ENCODE measurements at places on chromosomes 12 and 14.
A peak's percentile ranks its signal among the peaks of the same experiment; 100 is the strongest.

DNA sequence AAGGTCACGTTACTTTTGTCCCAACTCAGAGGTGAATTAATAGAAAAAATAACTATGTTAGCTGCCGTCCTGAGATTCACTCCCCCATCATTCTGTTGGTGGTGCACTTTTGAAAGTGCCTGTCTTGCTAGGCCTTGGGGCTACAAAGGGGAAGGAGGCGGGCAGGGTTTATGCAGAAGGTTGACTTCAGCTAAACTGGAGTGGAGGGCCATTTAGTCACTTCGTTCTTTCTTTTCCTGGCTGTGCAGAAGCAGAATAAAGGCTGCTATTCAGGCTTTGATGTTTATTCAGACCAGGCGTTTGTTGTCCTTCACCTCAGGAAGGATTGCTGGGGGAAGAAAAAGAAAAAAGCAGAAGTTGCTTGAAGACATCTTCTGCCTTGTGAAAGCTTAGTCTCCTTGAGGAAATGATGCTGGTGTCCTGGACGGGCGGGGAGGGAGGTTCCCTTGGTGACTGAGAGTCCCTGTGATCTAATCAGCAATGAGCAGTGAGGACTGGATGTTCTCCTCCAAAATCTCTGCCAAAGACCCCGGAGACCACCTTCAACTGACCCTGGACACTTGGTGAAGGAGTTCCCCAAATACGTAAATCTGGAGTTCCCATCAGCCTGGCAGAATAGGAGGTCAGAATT lies 4.0 kb downstream of the GLT1D1 start:
- no peak for DNase-seq

DNA sequence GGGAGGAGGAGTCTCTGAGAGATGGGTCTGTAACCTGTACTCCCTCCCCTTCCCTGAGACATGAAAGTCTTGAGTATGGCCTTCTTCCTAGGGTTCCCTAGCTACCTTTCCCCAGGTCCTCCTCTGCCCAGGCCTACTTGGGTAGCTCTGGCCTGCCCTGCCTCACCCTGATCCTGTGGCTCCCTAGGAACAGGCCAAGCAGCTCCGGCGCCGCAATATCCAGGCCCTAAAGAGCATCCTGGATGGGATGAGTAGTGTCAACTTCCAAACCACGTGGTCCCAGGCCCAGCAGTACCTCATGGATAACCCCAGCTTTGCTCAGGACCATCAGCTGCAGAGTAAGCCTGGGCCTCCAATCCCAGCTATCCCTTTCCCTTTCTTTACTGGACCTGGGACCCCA lies 12.3 kb downstream of the PRPF40B start:
- no peak for DNase-seq

GRCh38 chr12:115273456-115273855 lies 589.5 kb upstream of the TBX3 start:
- DNase-seq = no peak

- no peak for DNase-seq
Measured at GRCh38 chr12:103707446-103707845, 120.4 kb downstream of the STAB2 start.

GRCh38 chr14:74608959-74609611 lies 3.0 kb downstream of the LTBP2 start:
- DNase-seq = peak; percentile 93

DNA sequence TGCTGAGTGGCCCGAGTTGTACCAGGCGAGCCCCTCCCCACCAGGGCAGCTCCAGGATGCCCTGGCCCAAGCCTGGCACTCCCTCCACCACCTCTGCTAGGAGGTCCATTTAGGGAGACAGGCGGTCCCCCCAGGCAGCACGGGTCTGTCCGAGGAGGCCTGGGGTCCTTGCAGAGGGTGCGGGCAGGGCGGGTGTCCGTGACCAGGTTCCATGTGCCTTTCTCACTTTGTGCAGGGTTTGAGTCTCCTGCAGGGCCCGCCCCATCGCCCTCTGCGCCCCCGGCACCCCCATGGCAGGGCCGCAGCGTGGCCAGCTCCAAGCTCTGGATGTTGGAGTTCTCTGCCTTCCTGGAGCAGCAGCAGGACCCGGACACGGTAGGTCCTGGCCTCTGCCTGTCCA lies 56.8 kb upstream of the TSPAN9 start:
- DNase-seq = no peak

- DNase-seq = no peak
Measured at GRCh38 chr14:53168786-53169185, 15.7 kb upstream of the DDHD1 start.

- no peak for DNase-seq
Measured at GRCh38 chr14:34507459-34507858, 32.0 kb downstream of the EAPP start.

DNA sequence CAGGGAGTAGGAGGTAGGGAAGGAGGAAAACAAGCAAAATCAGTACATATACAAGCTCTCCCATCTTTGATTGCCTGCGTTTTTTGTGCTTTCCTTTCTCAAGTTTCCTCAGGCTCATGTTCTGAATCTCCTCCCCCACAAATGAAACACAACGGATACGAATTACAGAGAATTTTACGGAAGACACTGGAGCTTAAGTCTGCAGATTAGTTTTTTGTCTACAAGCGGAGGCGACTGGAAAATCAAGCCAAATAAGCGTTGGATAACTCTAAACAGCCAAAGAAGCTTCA lies 612 bp downstream of the WBP11 start:
- no peak for DNase-seq

GRCh38 chr14:83777516-83777915 lies 1752.4 kb upstream of the FLRT2 start:
- no peak for DNase-seq

DNA sequence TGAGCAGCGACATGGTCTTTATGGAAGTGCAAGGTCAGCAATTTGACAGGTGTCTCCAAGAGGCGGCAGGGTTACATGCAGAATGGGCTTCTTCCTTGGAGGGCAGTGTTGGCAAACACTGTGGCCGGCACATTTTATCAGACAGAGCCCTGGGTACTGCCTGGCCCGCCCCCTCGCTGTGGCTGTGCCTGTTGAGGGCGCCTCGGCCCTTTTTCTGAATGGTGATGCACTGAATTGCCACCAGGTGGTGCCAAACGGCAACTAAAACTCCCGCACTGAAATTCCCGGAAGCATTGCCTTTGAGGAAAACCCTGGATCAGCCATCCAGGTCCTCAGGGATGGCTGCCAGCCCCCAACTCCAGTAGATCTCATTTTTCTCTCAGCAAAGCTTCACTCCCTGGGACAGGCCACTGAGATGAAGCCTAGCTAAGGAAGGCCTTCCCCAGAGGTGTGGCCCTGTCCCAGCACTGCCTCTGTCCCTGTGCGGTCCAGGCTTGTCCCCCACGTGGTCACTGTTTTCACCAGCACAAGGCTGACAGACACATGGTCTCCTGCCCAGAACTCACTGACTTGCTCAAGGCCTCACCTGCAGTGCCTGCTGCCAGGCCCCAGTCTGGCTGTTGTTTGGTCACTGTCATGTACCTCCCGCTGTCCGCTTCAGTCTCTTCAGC lies 73.6 kb downstream of the TESC start:
- peak; percentile 69 for DNase-seq

DNA sequence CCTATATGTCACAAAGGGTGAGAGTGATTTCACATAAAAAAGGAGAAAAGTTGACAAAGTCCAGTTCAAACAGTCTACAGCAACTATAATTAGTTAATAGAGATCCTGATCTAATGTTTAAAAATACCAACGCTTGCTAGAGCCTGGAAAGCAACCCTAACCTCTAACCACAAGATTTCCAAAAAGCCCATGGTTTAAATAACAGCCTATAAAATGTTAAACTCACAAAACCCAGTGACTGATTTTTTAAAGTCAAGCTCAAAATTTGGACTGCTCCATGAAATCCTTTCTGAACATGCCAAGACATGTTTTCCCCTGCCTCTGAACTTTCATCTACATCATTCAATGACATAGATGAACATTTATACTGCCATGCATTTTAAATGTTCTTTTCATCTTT lies 81.6 kb downstream of the PLEKHG7 start:
- no peak for DNase-seq

GRCh38 chr12:4416276-4416675 lies 29.3 kb downstream of the FGF6 start:
- DNase-seq = no peak

- no peak for DNase-seq
Measured at GRCh38 chr12:54680374-54680773, 32.2 kb upstream of the DCD start.

GRCh38 chr14:68655021-68655831 lies 137.6 kb downstream of the ZFP36L1 start:
- no peak for DNase-seq

DNA sequence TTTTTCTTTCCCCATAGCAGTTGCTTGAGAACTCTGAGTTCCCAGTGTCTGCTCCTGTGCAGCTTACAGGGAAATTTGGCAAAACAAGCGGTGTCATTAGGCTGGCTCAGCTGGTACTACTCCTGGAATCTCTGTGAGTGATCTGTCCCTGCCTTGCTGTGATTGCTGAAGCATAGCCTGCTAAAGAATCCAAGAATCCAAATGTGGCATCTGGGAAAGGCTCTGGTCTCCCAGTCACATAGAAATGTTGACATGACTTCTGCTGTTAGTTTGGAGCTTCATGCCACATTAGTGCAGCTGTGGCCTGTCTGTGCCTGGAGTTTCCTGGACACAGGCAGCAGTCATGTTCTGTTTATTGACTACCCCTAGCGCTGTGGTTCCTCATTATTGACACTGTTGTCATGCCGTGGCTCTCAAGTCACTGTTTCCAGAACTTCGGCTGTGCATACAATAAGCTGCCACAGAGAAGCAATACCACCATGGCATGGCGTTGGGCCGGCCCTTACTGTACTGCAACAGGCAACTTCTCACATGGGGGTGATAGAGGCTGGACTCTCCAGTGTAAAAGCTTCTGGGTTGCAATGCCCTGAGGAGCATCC lies 166.8 kb downstream of the MYRFL start:
- no peak for DNase-seq

- no peak for DNase-seq
Measured at GRCh38 chr12:18747895-18748294, 10.0 kb downstream of the CAPZA3 start.

GRCh38 chr12:11745113-11745512 lies 95.6 kb downstream of the ETV6 start:
- no peak for DNase-seq

- no peak for DNase-seq
Measured at GRCh38 chr12:76173756-76174155, 89.3 kb upstream of the NAP1L1 start.

DNA sequence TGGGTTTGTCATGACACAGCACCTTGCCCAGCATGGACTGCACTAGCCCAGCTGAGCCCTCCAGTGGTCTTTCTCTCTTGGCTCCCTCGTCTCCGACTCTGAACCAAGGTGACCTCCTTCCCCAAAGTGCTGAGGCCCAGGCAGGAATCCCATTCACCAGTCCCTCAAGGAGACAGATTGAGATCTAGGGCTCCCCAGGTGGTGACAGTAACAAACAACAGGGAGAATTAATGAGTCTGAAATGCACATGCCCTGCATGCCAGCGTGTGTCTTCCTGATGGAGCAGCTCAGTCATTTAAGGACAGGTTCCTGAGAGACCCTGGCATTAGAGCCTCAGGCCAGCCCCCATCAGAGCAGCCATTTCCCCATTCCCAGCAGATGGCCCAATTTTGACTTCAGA lies 51.4 kb upstream of the OAS1 start:
- DNase-seq = no peak

- DNase-seq = peak; percentile 27
Measured at GRCh38 chr14:21525571-21525961, 580 bp downstream of the SALL2 start.

DNA sequence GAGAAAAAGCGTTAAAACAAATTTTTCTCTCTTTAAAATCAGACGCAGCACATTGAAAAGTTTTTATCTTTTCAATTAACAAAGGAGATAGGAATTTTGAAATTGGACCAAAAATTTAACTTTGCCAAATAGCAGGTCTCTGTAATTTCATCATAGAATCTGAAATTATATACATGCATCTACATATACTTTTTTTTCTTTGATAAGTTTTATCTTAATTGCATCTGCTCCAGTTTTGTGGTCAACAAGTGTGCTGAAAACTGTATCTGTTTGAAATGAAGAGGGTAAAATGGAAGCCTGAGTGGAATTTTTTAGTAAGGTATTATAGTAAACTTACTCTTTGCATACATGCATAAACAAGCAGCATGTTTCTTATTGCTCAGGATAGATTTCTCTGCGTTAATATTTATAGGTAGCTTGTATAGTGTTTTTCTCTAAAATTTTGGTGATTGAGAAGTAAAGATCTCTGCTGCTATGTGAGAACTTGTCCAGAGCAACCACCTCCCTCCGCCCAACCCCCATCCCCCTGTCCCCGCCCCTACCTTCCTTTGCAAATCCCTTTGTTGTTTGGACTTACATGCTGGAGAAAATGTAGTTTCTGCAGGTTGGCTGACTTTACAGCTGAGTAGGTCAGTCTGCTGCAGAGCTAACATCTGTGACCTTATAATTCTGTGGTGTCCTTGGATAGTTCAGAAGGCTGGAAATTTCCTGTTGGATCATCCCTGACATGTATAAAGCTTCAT lies 64.6 kb downstream of the VRK1 start:
- no peak for DNase-seq

Data from NCI-H345 (cell line).